PC-9 (cell line): ENCODE measurements at places on chromosomes 11 and 22. TPM values are rescaled to one million over a fixed set of nuclear protein-coding genes. Genes with fewer than 3 reads are reported as not detected.

DNA sequence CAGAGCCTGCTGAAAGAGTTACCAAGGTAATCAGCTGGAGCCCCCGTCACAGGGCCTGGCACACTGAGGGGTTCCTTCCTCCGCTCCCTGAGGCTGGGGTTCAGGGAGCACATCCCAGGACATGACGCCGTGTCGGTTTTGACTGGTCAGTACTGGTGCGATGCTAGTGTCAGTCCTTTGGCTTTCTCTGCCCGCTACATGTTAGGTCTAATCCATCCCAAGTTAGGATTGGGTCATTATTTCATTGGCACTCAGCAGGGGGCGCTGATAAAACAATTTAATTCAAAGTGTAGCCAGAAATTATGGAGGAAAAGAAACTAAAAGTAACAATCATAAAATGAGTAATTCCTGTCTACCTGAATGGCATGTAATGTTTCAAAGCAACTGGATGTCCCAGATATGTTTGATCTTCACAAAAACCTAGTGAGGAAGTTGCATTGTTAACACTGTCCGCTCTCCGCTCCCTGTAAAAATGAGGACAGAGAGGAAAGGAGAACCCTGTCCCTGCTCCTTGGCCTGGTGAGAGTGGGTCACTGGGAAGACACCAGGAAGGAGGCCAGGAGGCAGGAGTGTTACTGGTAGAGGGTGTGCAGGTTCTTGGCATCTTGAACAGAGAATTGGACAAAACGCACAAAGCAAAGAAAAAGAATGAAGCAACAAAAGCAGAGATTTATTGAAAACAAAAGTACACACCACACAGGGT lies 27.1 kb downstream of the TSKU start:
- no peak for DNase-seq

- no peak for DNase-seq
Measured at GRCh38 chr22:36351921-36352802, 35.6 kb downstream of the MYH9 start.

GRCh38 chr11:74283580-74284180 lies 27.8 kb downstream of the P4HA3 start:
- DNase-seq, result peak; percentile 35

Gene JAML
- total RNA-seq, result not detected in 2 replicates

DNA sequence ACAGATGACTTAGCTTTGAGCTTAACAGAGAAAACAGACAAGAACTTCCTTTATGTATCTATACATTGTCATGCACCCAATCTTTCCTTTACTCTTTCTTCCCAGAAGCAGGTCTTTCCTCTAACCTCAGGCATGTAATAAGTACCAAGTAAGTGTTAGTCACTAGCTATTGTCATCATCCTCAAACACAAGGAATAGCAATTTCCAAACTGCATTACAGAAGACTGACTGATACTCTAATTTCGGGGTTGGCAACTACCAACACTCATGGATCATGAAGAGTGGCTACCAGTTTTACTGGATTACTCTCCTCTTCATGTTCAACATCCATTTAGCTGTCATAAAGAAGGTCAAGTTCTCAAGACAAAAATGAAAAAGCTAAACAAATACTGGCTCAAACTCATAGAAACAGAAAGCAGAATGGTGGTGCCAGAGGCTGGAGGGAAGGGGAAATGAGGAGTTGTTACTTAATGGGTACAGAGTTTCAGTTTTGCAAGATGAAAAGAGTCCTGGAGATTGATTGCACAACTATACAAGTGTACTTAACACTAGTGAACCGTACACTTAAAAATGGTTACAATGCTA lies 111.6 kb downstream of the SIK3 start:
- no peak for DNase-seq
